ENCODE measurements at places on chromosomes 12 and 14. TPM values are rescaled to one million over a fixed set of nuclear protein-coding genes. Genes with fewer than 3 reads are reported as not detected.

GRCh38 chr14:50928002-50928635 is 16.2 kb downstream of the PYGL start:
- DNase-seq = no peak

DNA sequence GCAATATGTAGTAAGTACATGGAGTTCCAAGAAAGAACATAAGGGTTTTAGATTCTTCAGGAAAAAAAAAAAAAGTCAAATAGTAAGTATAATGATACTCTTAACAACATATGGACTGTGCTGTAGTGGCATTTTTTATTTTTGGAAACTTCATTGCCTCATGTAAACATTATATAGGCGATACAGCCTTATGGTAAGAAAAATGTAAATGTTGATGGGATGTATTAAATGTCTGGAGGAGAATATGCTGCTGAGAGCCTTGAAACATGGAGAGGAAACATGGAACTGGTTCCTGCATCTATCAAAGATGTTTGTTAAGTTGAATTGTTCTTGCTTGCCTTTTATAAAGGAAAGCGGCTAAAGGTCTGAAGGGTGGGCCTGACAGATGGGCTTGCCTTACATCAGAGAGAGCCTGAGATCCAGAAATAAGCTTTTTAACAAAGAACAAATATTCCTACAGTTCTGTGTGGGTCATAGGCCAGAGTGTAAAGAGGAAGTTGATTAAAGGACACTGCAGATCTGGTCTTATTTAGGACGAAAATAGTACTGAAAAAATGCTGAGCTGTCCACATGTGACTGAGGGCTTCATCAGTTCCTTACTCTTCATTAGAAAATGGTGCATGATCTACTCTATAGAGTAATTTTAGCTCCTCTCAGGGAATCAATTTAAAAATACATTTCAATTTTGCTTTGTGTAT is 448.1 kb upstream of the DCN start:
- no peak for DNase-seq

DPF3 gene
- 11.0 TPM for total RNA-seq

DNA sequence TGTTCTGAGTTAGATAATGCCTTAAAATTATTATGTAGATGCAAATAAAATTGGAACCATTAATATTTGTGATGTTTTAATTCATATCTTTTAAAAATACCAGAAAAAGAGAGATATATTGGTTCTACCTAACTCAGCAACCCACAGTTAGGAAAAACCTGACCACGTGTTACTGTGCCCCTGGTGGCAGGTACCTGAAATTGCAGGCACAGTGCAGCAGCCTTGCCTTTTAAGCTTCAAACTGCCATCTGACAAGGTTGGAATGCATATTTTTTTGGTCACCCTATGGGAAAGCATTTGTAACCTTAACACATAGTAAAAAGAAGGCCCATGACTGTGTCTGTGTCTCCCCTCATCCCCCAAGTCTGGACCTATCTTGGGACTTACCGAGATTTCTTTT is 109.4 kb upstream of the NOS1 start:
- no peak for DNase-seq

- DNase-seq = no peak
Observed at GRCh38 chr12:62865937-62866336, 69.0 kb downstream of the PPM1H start.

DNA sequence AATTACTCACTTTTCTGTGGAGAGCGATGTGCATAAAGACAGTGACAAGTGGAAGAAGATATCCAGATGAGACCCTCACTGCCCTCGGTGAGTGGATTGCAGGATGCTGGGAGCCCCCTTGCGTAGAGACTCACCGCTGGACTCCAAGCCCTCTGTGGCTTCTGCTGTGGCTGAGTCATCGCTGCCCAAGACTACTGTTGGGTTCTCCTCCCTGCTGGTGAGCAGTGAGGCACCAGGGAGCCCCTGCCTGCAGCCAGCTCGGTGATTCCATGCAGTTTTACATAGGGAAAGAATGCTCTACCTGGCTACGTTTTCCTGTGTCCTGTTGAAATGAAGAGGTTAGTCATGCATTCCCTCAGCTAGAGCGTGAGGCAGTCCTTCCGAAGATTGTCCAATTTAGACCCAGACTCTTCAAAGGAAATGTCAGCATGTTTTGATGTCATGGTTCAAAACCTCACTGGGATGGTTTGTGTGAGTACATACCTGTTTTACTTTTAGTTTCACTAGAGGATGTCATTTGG is 28.2 kb downstream of the TRAF3 start:
- DNase-seq = no peak

- no peak for DNase-seq
Observed at GRCh38 chr12:129615001-129615400, 288.8 kb downstream of the TMEM132D start.

TAS2R20 gene
- 3.6 TPM for total RNA-seq

ACVRL1 gene
- 31.1 TPM for total RNA-seq
